CD8-positive, alpha-beta memory T cell (primary cell): ENCODE measurements at places on chromosomes 4 and X. TPM values are rescaled to one million over a fixed set of nuclear protein-coding genes. Genes with fewer than 3 reads are reported as not detected.

GRCh38 chrX:24226176-24226575 is 76.6 kb downstream of the ZFX start:
- no peaks in the 10 kb centered on the region for H3K36me3 ChIP-seq
- no peak for DNase-seq
- no peak overlapping the region for H3K27ac ChIP-seq
- H3K4me3 ChIP-seq = no peak overlapping the region
- H3K4me1 ChIP-seq = no peaks in the 10 kb centered on the region

DNA sequence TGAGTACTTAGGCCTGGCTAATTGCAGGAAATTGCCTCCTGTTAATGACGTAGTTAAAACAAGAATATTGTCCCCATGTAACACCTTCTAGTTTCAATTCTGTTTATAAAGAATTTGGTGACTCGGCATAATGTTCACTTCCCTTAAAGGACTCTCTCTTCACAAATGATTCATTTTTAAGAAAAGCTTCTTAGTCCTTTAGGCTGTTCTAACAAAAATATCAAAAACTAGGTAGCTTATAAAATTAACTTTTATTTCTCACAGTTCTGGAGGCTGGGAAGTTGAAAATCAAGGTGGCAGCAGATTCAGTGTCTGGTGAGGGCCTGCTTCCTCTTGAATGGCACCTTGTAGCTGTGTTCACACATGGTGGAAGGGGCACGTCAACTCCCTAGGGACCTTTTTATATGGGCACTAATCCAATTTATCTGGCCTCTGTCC is 23.8 kb downstream of the COL25A1 start:
- H3K27ac ChIP-seq = no peak overlapping the region
- DNase-seq = no peak
- no peaks in the 10 kb centered on the region for H3K4me1 ChIP-seq
- H3K27me3 ChIP-seq = no peaks in the 10 kb centered on the region
- H3K36me3 ChIP-seq = no peaks in the 10 kb centered on the region

DNA sequence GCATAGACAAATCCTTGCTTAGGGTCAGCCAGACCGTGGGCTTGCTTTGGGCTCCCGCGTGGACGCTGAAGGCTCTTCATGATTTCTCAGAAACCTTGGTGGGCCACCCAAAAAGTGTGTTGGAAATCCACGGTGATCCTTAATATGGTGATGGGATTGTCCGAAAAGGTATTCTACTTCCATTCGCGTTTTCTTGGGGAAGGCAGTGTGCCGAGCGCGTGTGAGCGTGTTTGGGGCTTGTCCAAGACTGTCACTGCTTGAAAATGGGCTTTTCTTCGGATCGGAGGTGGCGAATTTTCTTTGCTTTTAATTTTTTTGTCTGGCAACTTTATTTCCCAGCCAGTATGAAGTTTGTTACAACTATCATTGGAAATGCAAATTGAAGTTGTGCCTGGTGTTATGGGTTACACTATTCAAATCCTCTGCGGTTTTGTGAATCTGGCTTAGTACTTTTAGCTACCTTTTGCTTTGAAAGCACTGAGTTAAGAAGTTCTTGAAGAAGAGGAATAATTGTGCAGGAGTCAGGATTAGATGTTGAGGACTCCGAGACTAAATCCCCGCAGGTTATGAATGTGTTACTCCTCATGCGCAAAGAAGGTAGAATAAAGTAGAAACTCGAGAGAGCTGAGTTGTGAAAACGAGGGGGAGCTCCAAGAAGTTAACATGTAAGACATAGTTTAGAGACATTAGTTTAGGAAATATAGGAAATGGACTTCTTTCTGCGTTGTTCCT is 3.2 kb downstream of the SPRY1 start:
- no peaks in the 10 kb centered on the region for H3K27me3 ChIP-seq
- peaks cover 15% of the 10 kb centered on the region for H3K4me1 ChIP-seq
- peak overlapping the region; percentile 53 for H3K4me3 ChIP-seq
- H3K27ac ChIP-seq = no peak overlapping the region

- H3K4me1 ChIP-seq = no peaks in the 10 kb centered on the region
- DNase-seq = no peak
- H3K27ac ChIP-seq = no peak overlapping the region
- no peaks in the 10 kb centered on the region for H3K27me3 ChIP-seq
- H3K4me3 ChIP-seq = no peak overlapping the region
These were observed 273.6 kb downstream of the FRMPD4 start for GRCh38 chrX:12411831-12412230.

DNA sequence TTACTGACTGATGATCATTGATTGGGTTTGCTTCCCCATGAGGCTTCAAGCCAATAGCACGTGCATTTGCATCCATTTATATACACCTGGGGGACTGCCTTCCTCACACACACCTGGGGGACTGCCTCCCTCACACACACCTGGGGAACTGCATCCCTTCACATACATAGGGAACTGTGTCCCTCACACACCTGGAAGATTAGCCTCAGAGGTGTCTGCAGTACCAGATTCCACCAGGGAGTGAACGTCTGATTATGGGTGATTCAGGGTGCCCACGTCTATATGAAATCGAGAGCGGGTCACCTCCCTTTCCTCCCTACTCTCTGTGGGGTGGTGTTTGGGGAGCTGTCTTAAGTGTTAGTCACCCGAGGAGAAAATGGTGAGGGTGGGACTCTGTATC is 16.9 kb downstream of the CD99 start:
- no peak for DNase-seq
- no peak overlapping the region for H3K27ac ChIP-seq
- peaks cover 6% of the 10 kb centered on the region for H3K36me3 ChIP-seq
- H3K4me3 ChIP-seq = no peak overlapping the region

DNA sequence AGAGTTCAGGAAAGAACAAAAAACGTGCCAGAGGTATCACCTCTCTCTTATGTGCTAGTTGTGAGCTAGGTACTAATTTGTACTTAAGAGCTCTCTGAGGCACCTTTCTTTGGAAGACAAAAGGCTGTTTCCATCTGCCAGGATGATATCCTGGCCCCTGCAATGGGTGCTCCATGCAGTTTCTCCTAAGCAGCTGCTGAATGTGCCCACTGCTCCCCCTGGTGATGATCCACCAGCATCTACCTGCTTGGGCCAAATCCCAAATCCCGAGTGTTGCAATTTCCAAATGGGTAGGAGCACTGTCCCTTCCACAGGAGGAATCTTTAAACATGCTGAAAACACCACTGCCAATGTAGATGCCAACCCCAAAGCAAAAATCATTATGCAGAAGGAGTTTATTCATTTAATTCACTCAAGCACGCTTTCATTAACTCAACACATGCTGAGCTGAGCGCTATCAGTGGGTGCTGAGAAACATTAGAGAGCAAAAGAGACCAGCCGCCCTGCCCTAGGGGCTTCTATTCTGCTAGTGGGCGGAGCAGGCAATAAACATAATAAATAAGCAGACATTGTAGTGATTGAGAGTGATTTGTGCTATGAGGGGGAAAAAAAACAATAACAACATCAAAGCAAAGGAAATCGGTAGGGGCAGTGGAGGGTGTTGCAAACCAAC is 69.6 kb upstream of the C4orf50 start:
- no peak overlapping the region for H3K27ac ChIP-seq
- H3K36me3 ChIP-seq = no peaks in the 10 kb centered on the region
- H3K4me1 ChIP-seq = peaks cover 8% of the 10 kb centered on the region
- no peak for DNase-seq

GRCh38 chr4:85929961-85930665 is 429.7 kb downstream of the MAPK10 start:
- H3K4me3 ChIP-seq = no peak overlapping the region
- no peaks in the 10 kb centered on the region for H3K36me3 ChIP-seq
- H3K27ac ChIP-seq = no peak overlapping the region
- DNase-seq = no peak
- no peaks in the 10 kb centered on the region for H3K27me3 ChIP-seq

The XAGE1A gene
- total RNA-seq = not detected

The PCYT1B gene
- not detected for total RNA-seq

DNA sequence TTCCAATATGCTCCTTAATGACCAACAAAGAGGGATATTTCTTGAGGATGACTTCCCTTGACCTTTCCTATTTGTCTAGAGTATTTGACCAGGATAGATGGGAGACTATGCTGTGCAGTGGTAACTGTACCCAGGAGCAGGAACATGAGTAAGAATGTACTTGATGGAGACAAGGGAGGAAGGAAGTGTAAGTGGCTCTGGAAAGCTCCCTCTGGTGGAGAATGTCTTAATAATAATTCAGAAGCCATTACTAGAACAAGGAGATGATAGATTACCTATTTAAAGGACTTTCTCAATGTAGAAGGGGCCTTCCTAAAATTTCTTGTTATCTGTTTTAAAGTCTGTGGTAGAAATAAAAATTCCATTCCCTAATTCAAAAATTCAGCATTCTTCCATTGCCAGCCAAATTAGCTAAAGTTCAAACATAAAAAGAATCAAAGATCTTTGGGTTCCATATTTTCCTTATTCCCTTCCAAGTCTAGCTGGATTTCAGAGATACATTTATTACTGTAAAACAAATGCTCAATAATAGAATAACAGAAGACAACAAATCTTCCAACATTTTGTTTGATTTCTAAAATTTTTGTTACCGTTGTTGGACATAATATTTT is 83.8 kb downstream of the GRID2 start:
- no peaks in the 10 kb centered on the region for H3K4me1 ChIP-seq
- no peaks in the 10 kb centered on the region for H3K27me3 ChIP-seq
- no peaks in the 10 kb centered on the region for H3K36me3 ChIP-seq

The TMEM164 gene
- total RNA-seq = 13.2 TPM

- H3K4me1 ChIP-seq = no peaks in the 10 kb centered on the region
- DNase-seq = no peak
- H3K36me3 ChIP-seq = no peaks in the 10 kb centered on the region
These were observed 580.0 kb upstream of the INTU start for GRCh38 chr4:127052742-127053141.

GRCh38 chr4:85372966-85373365 is 102.0 kb upstream of the ARHGAP24 start:
- H3K4me1 ChIP-seq = no peaks in the 10 kb centered on the region
- H3K27me3 ChIP-seq = no peaks in the 10 kb centered on the region
- no peak overlapping the region for H3K4me3 ChIP-seq
- no peak overlapping the region for H3K27ac ChIP-seq

DNA sequence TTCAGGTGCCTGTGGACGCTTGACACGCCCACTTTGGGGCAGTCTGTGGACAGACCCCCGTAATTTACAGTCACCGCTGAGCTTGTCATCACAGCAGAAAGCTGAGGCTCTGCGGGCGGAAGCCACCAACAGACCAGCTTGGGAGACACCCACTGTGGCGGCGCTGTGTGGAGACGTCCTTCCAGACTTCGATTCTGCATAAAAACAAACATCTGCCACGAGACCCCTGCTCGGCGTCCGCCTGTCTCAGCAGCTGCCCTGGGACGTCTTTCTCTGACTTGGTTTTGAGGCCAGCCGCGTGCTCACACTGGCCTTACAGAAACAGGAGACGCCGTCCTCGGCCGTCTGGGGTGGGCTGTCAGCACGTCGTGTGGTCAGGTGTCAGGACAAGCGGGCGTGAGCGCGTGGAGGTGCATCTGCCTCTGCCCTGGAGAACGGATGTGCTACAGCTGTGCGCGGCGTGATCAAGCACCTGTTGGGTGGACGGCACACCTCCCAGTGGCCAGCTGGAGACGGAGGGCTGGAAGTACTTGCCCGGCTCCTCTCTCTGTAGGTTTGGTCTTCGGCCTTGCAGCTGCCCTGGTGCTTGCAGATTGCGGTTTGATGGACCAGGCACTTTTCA is 37.5 kb downstream of the PIGG start:
- no peak for DNase-seq
- no peaks in the 10 kb centered on the region for H3K27me3 ChIP-seq
- H3K36me3 ChIP-seq = peaks cover 4% of the 10 kb centered on the region
- no peaks in the 10 kb centered on the region for H3K4me1 ChIP-seq
- H3K27ac ChIP-seq = no peak overlapping the region

DNA sequence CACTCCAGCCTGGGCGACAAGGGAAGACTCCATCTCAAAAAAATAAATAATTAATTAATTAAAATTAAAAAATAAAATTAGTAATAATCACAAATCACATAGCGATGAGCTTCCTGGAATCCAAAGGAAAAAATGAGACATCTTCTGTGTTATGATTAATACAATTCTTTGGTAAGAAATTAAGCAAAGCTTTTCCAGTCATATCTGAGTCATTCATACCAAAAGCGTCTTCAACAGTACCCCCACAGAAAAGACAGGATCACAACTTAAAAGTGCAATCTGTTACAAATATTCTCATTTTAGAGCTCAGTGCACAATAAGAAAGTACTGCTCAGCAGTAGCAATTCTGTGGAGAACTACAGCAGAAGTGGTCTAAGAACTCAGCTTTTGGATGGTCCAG is 168.5 kb upstream of the MXRA5 start:
- no peaks in the 10 kb centered on the region for H3K4me1 ChIP-seq
- no peak for DNase-seq
- H3K36me3 ChIP-seq = no peaks in the 10 kb centered on the region
- no peak overlapping the region for H3K4me3 ChIP-seq
- H3K27me3 ChIP-seq = no peaks in the 10 kb centered on the region
